Activated CD8-positive, alpha-beta memory T cell treated with anti-CD3 and anti-CD28 coated beads, Interleukin-2, amount 50 U/mL, for 48 hours (primary cell): ENCODE measurements at places on chromosomes 16 and 17.

- no peak for DNase-seq
Observed at GRCh38 chr16:83137894-83138293, 511.1 kb downstream of the CDH13 start.

DNA sequence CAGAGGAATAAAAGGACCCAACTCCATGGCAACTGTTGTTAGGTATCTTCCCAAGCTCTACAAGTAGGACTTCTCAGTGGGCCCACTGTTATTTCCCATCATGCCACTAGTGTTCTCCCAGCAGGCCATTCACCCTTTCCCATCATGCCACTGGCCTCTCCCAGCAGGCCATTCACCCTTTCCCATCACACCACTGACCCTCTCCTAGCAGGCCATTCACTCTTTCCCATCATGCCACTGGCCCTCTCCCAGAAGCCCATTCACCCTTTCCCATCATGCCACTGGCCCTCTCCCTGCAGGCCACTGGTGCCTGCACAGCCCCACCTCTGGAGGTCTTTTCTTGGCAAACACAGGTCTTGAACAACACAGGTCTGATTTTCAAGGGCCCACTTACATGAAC lies 36.3 kb downstream of the IFT140 start:
- DNase-seq, result no peak

- DNase-seq, result no peak
Observed at GRCh38 chr17:82239926-82240505, 11.2 kb downstream of the SLC16A3 start.

GRCh38 chr16:58377932-58378331 lies 14.3 kb upstream of the GINS3 start:
- DNase-seq, result no peak

DNA sequence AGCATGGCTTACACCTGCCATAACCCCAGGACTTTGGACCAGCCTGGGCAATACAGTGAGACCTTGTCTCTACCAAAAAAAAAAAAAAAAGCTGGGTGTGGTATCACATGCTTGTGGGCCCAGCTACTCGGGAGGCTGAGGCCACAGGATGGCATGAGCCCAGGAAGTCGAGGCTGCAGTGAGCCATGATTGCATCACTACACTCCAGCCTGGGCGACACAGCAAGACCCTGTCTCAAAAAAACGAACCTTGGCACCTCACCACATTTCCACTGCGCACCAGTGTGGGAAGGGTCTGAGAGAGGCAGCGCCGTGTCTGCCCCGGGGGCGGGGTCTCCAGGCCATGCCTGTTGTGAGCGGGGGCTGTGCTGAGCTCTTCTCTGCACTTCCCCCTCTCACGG lies 6.3 kb downstream of the ACSF3 start:
- peak; percentile 55 for DNase-seq

GRCh38 chr16:19621445-19621844 lies 65.9 kb downstream of the VPS35L start:
- no peak for DNase-seq

DNA sequence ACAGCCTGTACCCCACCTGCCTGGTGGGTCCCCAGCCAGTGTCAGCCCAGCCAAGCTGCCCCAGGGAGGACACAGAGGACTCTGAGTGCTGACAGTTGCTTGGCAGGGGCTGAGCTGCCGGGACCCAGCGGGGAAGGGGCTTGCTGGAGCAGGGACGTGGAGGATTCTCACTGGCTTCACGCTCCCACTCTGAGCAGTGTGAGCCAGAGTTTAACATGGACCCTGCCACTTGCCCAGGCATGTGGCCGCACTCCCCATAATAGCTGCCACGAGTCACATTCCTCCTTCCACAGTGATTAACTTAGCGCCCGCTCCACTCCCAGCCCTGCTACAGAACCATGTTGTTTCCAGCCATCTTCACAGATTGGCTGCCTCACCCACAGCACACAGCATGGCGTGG lies 31.2 kb downstream of the SREBF1 start:
- DNase-seq, result no peak

DNA sequence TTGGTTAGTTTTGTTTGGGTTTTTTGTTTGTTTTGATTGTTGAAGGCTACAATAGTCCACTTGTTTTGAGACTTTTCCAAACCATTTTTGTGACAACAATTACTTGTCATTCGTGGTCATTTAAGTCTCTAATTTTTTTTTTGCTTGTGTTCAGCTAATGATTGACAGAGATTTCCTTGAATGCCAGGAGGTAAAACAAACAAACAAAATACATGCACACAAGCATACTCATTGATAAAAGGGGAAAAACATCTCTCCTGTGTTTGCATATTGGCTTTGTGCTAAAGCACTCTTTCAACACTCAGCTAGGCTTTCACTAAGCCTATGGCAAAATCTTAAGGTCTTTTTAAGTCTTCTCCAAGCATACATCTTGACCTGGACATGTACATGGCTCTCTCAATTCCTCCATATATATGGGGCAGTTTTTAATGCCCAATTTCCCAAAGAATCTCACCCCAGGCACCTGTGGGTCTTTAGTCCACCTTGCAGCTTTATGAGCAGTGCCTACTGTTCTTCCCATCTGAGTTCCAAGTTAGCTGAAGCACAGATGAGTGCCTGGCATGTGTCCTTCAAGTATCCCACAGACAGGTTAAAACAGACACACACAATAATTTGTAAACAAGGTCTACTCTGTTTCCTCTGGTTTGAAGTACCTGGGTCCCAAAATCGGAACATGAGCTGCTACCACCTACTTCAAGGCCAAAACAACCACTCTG lies 24.2 kb upstream of the HS3ST3B1 start:
- no peak for DNase-seq

GRCh38 chr16:50683689-50684374 lies 2.7 kb upstream of the SNX20 start:
- peak; percentile 72 for DNase-seq

- no peak for DNase-seq
Observed at GRCh38 chr16:30120340-30121105, 2.5 kb downstream of the MAPK3 start.

GRCh38 chr16:15041271-15042004 lies 14.4 kb downstream of the NTAN1 start:
- DNase-seq, result no peak

- DNase-seq, result no peak
Observed at GRCh38 chr16:84735849-84736586, 36.2 kb downstream of the USP10 start.

DNA sequence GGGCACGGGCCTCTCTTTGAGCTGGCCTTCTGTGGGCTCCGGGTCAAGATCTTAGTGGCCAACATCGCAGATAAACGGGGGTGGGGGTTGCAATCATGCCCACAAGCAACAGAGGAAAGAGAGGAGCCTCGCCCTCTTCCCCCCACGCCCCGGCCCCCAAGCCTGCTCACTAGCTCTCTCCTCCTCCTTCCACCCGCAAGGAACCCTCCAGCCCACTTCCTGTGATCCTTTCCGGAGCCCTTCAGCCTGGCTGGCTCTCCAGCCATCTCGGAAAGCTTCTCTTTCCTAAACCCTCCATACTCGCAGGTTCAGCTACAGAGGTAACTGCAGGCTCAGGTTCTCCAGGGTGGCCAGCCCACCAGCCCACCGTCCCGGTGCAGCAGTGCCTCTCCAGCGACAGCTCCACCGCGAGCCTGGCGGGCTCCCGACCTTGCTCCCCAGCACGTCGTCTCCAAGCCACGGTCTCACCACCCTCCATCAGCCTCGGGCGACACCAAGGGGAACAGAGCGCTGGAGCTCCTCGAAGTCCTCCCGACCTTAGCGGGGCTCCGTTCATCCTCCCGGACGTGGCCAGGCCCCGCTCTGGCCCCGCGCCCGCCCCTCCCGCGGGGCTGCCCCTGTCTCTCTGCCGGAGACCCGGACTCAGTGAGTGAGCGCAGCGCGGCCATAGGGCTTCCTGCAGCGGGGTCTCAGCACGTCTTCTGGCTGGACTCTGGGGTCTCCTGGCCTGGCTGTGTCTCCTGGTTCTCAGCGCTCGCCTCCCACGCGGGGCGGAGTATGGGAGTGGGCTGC lies 12.9 kb upstream of the ODF4 start:
- DNase-seq, result peak; percentile 72
